ENCODE measurements at places on chromosomes 13 and 19.
A peak's percentile ranks its signal among the peaks of the same experiment; 100 is the strongest.

- no peak for DNase-seq
Measured at GRCh38 chr19:6417713-6418561, 6.7 kb downstream of the KHSRP start.

DNA sequence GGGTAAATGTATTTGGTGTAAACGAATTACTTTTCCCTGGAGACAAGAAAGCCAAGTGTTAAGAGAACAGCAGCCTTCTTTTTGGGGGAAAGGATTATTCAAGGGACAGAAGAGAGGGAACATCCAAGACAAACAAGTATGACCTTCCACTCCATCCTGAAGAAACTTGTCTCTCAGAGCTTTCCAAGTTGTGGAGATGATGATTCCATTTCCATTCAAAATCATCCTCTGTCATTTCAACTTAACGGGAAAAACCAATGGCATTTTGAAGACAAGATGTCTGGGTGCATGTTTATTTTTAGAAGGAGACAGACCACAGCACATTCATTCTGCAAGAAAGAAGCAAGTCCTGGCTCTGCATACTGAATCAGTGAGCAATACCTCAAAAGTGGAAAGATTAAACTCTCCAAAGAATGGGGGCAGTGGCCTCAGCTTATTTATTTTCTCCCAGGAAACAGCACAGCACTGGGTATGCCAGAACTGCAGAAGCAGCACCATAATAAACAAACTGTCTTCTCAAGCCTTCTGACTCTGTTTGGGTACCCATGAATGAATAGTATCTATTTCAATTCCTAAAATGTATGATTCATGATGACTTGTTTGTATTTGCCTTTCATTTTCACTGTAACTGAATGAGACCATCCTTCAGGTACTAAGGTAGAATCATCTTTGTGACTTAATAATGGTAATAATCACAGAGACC is 541.0 kb downstream of the RFC3 start:
- DNase-seq: no peak

- DNase-seq: no peak
Measured at GRCh38 chr13:107238262-107238981, 670.5 kb upstream of the ARGLU1 start.

DNA sequence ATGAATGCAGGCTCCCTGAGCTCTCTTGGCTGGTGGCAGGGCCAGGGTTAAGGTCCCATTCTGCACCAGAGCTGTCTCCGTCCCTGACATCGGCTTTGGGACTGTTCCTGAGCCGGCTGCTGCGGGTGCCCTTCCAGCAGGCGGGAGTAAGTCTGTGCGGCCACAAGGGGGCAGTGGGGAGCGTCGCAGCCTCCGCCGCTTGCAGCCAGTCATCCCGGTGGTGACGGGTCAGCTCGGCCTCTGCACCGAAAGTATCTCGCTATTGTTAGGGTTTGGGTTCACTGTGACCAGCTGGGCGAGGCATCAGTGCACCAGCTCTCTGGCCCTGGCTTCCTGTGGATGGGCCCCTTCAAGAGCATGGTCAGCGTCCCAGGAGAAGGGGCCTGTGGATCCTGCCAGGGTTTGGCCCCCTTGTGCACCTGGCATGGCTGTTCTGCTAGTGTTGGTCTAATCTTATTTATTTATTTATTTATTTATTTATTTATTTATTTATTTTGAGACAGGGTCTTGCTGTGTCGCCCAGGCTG is 15.1 kb downstream of the NDUFB7 start:
- no peak for DNase-seq

DNA sequence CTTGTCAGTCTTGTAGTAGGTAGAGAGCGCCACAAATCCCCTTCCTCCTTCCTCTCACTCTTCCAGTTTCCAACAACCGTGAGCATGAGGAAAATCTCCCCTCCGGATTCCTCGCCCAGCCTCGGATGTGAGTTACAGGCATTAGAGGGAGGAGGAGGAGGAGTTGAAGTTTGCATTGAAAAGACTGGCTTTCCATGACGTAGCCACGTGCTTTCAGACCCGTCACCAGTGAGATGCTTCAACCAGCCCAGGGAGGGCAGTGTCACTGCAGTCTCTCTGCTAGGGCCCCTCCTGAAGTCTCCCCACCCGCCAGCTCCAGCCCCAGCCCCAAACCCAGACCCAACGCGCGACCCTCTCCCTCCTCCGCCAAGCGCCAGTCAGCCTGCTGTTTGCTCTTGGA is 442 bp upstream of the FGF14 start:
- DNase-seq: no peak

DNA sequence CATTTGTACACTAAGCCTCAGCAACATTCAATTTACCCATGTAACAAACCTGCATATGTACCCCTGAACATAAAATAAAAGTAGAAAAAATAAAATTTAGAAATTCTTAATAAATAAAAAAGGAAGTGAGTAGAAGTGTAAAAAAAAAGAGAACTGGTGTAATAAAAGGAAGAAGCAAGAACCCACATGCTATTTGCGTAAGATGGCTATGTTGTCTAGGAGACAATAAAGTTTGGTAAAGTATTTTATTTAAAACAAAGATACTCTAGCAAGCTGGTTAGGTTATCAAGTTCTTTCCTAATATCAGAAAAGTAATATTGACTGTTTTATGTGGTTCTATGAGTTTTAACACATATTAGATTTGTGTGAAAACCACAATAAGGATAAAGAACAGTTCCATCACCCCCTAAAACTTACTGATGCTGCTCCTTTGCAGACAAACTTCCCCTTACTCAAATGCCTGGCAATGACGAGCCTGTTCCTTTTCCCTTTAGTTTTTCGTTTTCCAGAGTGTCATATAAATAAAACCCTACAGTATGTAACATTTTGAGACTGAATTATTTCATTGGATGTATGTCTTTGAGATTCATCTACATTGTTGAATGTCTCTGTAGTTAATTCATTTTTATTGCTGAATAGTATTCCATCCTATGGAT is 98.9 kb downstream of the TNFSF13B start:
- DNase-seq: no peak

- no peak for DNase-seq
Measured at GRCh38 chr13:64186071-64186470, 2770.4 kb upstream of the PCDH20 start.

DNA sequence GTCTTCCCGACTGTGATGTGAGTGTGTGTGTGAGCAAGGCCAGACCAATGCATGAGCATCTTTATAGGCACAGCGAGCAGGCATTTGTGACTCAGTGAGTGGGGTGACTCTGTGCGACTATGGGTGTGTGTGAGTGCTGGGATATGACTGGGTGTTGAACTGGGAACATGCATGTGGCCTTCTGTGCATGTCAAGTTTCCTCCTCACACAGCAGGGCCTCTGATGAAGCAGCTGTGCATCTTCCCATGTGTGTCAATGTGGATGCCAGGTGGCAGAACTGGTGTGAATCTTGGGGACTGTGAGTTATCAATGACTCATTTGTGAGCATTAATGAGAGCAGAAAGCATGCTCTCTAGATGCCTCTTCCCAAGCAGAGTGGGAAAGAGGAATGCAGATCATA is 12.1 kb upstream of the LGALS14 start:
- DNase-seq: no peak

DNA sequence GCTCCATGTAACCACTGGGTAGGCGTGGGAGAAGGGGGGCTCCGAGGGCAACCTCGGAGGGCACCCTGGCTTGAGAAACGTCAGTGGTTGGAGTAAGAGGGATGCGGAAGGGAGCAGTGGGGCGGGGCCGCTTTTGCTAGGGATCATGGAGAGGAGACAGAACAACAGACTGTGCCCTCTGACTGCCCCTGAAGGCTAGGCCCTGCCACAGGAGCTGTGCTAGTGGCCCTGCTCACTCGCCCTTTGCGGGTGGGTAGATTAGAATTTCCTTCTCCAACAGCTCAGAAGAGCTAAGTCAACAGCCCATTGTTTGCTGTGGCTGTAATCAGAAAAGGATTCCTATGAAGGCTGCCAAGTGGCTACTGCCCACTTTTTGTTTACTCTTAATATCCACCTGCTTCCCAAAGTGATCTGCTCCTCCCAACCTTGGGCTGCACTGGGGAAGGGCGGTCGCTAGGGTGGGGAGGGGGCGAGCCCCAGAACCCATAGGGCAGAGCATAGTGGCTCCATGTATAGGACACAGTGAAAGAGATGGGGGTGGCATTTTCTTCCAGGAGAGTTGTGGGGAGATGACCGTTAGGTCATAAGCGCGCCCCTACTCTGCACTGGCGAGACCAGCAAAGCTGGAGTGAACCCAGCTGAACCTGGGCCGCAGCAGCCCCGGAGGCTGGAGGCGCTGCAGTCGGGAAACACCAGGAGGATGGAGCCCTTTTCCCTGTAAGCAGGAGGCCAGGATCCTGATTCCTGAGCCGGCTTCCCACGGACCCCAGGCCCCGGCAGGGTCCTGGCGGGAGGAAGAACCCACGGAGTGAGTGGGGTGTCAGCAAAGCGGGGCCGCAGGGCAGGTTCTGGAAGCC is 1.9 kb upstream of the C1QTNF9 start:
- DNase-seq: no peak

- DNase-seq: no peak
Measured at GRCh38 chr19:5021046-5021445, 52.1 kb downstream of the KDM4B start.

GRCh38 chr19:7618771-7619510 is 10.4 kb downstream of the XAB2 start:
- no peak for DNase-seq

GRCh38 chr13:73324842-73325722 is 266.3 kb downstream of the KLF5 start:
- DNase-seq: no peak

- DNase-seq: no peak
Measured at GRCh38 chr13:95457294-95457693, 95.2 kb upstream of the CLDN10 start.

- DNase-seq: no peak
Measured at GRCh38 chr13:75656425-75656989, 20.4 kb downstream of the LMO7 start.

- no peak for DNase-seq
Measured at GRCh38 chr19:57110592-57111328, 9.0 kb upstream of the USP29 start.

DNA sequence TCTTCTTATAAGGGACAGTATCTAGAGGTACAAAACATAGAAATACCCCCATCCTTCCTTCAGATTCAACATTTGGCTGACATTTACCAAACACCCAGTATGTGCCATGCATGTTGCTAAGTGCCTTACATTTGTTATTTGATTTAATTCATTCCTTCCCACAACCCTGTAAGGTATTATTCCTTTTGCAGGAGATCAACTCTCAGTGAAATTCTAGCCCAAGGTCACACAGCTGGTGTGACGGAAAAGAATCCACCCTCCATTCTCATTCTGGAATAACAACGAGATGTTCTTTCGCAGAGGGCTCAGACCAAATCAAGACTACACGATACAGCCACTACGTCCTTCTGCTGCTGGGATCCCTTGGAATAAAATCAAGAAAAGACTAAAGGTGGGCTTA is 67.8 kb downstream of the C13orf42 start:
- no peak for DNase-seq

- DNase-seq: no peak
Measured at GRCh38 chr19:14694641-14695266, 4.9 kb downstream of the ZNF333 start.

DNA sequence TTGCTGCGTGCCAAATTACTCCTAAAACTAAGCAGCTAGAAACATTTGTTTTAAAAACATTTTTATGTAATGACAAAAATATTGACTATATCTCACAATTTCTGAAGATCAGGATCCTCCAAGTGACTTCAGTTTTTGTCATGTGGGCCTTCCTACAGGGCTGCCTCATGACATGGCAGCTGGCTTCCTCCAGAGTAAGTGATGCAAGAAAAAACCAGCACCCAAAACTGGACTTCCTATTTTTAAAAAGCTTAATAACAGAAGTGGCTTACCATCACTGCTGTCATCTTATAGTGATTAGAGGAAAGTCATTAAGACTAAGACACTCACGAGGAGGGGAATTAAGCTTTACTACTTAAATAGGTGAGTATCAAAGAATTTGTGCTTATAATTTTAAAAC is 681.7 kb downstream of the PCDH17 start:
- DNase-seq: no peak

- no peak for DNase-seq
Measured at GRCh38 chr13:27037571-27037970, 134.0 kb downstream of the USP12 start.

GRCh38 chr19:13906521-13906904 is 512 bp downstream of the CC2D1A start:
- DNase-seq: no peak

GRCh38 chr19:10353793-10354391 is 14.5 kb upstream of the ICAM3 start:
- DNase-seq: no peak

GRCh38 chr13:31946091-31946770 is 85.3 kb upstream of the FRY start:
- DNase-seq: no peak

GRCh38 chr19:10395003-10395402 is 8.3 kb downstream of the CDC37 start:
- no peak for DNase-seq

DNA sequence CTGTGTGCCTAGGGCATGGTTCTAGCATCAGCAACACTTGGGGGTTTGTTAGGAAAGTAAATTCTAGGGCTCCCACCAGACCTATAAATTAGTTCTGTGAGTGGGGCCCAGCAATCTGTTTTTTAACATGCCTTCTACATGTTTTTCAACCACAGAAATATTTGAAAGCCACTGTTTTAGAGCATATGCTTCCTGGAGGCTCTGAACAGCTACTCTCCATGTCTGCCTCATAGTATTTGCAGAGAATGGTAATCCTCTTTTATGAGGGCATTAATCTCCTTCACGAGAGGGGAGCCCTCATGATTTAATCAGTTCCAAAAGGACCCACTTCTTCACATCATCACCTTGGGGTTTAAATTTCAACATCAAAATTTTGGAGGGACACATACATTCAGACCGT is 6.0 kb downstream of the SPATA13 start:
- DNase-seq: no peak

- peak; percentile 95 for DNase-seq
Measured at GRCh38 chr19:46984077-46985010, 35.3 kb upstream of the NPAS1 start.

- no peak for DNase-seq
Measured at GRCh38 chr19:33302974-33303790, 848 bp upstream of the CEBPA start.

- DNase-seq: no peak
Measured at GRCh38 chr19:44723299-44723951, 24.5 kb downstream of the CEACAM16 start.

DNA sequence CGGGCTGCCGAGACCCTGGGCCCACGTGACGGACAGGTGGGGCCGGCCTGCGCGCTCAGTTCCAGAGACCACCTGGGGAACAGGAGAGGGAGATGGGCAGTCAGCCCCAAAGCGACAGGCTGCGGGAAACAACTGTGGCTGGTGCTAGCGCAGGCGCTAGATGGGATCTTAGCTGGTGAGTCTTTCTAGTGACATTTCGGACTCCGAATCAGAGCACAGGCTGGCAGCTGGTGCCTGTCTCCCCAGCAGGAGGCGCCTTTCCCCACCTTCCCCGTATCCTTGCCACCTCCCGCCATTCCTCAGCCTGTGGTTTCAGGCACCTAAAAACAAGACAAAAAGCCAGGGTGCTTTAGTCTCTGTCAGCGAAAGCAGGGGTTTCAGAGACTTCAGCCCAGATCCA is 19.4 kb upstream of the RANBP3 start:
- DNase-seq: no peak

- no peak for DNase-seq
Measured at GRCh38 chr19:39568604-39569003, 28.6 kb upstream of the EID2 start.

All from NCI-H1417 treated with DMSO at 0.1 percent for 48 hours (cell line).